ENCODE measurements at places on chromosomes 12 and 14.

- DNase-seq: no peak
Measured at GRCh38 chr14:32710731-32711680, 227.7 kb upstream of the NPAS3 start.

- DNase-seq: no peak
Measured at GRCh38 chr12:10369557-10370415, 20.1 kb downstream of the KLRK1 start.

DNA sequence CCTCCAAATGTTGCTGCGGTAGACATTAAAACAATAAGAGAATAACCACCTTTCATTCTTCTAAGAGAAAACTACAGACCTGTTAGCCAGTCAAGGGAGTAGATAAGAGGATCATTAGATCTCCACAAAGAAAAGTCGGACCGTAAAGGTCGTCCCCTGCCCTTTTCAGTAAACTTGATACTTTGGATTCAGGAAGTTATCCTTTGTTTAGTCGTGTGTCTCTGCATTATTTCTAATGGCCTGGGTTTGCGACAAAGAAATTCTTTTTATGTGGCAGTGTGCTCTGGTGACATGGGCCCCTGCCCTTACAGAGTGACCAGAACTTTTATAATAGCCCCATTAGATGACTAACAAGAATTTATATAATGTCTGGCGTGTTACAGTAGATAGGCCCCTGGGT, 44.6 kb upstream of the EVL start:
- DNase-seq: no peak

GRCh38 chr12:104823985-104824461, 134.1 kb downstream of the SLC41A2 start:
- DNase-seq: no peak

- DNase-seq: peak; percentile 39
Measured at GRCh38 chr12:2959505-2960389, 550 bp downstream of the TEAD4 start.

- DNase-seq: no peak
Measured at GRCh38 chr12:131923260-131923659, 5.8 kb upstream of the PUS1 start.

All from activated CD4-positive, alpha-beta T cell treated with anti-CD3 and anti-CD28 coated beads, Interleukin-2, amount 50 U/mL, for 48 hours (primary cell).